NCI-H1105 (cell line): ENCODE measurements at places on chromosomes 4 and X.
A peak's percentile ranks its signal among the peaks of the same experiment; 100 is the strongest.

DNA sequence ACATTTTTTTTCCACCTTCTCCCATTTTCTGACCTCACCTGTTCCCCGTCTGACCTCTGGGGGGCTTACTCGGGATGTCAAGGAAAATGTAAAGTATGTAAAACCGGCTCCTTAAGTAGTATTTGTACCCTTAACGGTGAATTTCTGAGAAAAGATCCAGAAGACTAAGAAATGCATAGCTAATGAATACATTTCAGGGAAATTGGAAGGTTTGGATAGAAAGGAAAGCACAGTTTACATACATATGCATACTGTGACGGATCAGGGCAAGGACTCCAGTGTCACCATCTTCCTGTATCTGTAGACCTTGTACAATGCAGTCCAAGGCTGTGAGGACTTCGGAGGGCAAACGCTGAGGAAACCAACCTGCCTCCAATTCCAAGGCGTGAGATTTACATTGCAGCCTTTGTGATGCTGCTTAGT is 2185.9 kb upstream of the TENM3 start:
- no peak for DNase-seq

GRCh38 chr4:74121643-74122579 is 22.9 kb upstream of the CXCL2 start:
- no peak for DNase-seq

- no peak for DNase-seq
Measured at GRCh38 chr4:96486563-96486962, 646.7 kb downstream of the PDHA2 start.

GRCh38 chr4:153152501-153153338 is 51.5 kb upstream of the TRIM2 start:
- DNase-seq = peak; percentile 65

DNA sequence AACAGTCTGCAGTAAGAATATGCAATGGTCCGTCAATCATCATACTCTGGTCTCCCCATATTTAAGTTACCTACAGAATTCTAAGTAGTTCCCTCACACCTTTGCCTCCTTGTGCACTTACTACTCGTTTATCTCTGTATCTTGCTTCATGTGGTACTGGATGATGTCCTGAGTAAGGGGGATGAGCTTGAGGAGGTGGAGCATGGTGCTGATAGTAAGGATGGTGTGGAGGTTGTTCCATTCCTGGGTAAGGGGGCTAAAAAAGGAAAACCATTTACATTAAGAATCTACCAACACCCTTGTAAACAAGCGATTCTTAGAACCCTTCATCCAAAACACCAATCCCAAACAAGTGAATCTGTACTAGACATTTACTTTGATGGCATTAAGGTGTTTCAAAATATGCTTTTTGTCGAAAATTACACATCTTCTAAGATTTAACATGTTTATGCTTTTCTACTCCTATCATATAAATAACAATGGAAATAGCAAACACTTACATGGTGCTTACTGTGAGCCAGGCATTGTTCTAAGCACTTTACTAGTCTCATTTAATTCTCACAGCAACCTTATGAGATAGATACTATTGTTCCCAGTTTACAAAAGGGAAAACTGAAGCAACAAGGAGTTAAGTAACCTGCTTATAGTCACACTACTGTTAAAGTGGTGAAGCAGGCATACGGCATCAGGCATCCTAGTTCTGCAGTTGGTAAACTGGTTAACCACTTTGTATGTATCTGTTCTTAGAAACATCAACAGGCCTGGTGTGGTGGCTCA is 33.5 kb downstream of the YTHDC1 start:
- DNase-seq = no peak

GRCh38 chrX:386768-387575 is at the start of gene PPP2R3B:
PPP2R3B (minus strand) TSS chrX:386907; CDS start chrX:386691, 216 bp downstream.
- DNase-seq = no peak

DNA sequence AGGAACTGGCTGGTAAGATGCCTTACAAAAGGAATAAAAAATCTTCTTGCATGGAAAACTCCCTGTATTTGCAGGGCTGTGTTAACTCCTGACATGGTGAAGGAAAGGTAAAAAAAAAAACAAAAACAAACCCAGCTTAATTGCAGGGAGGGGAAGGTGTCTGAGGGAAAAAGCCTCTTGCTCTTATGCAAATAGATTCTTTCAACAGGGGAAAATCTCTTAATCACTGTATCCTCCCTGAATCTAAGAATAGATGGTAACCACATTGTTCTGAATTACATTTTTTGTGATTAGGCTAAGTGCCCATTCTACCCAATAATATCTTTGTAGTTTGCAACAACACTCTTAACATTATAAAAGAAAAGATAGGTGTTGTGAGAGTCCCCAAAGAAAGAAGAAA is 172.6 kb downstream of the RBM46 start:
- no peak for DNase-seq

DNA sequence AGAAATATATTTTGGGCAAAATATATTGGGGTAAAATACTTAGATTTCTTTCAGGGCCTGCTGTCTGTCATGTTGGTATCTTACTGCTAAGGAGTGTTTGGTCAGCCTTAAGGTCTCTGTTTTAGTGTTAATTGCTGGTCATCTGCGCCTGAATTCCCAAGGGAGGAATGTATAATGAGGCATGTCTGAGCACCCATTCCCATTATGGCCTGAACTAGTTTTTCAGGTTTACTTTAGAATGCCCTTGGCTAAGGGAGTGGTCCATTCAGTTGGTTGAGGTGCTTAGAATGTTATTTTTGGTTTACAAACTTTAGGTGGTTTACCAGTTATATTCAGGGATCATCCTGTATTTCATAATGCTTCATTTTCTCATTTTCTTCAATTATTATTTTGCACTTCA is 125.9 kb downstream of the CFAP299 start:
- no peak for DNase-seq

DNA sequence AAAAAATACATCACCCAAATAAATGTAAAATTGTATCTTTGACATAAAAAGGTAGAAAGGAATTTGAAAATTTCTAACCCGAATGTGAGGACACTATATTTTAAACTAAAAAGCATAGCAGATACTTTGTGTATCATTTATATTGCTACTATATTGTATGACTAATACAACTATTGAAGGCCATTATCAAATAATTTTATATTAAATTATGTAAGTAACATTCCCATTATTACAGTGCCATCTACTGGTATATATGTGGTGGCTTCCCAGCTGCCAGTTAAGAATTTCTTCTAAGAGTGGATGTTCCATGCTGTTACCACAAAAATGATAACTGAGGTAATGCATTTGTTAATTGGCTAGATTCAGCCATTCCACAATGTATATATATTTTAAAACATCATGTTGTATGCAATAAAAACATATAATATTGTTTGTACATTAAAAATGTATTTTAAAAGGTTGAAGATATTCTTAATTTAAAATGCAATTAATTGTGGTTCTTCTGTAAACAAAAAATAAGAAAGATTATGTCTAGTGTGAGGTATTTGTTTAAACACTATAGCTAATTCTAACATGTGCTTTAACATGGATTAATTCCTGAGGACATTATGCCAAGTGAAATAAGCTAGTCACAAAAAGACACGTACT is 65.3 kb downstream of the EGF start:
- DNase-seq = no peak

DNA sequence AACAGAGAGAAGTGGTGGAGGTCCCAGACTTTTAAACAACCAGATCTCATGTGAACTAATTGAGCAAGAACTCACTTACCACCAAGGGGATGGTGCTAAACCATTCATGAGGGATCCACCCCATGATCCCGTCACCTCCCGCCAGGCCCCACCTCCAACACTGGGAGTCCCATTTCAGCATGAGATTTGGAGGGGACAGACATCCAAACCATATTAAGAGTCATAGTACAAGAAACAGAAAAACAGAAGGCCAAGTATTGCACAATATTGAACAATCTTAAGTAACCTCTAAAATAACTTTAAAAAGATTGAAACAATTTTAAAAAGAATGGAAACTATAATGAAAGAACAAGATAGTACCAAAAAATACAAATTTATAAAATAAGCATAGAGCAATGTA is 110.0 kb downstream of the CBR4 start:
- DNase-seq = no peak

- DNase-seq = no peak
Measured at GRCh38 chr4:42713391-42713790, 56.5 kb upstream of the ATP8A1 start.

DNA sequence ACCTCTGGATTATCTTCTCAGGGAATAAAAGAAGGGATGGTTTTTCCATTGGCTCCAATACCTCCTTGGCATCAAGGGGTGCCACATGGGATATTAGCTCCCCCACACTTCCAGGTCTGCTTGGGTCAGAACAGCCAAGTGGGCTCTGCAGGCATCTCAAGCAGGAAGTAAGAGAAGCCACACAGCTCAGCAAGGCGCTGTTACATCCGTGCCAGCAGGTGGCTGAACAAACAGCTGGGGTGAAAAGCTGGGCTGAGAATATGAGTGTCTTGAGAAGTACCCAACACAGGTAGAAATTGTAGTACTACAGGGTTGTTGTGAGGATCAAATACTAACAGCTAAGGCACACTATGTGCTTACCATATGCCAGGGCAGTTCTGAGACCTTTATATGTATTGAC is 76.7 kb upstream of the TMEM150C start:
- no peak for DNase-seq

- no peak for DNase-seq
Measured at GRCh38 chr4:146379744-146380143, 142.0 kb downstream of the SLC10A7 start.
